CD8-positive, alpha-beta T cell (primary cell): ENCODE measurements at places on chromosomes 5 and 9.

- DNase-seq, result no peak
Observed at GRCh38 chr5:180130291-180130869, 58.8 kb upstream of the RNF130 start.

GRCh38 chr9:88800329-88800682, 191.0 kb upstream of the S1PR3 start:
- no peak for DNase-seq

- DNase-seq, result no peak
Observed at GRCh38 chr5:65133477-65134110, 348.1 kb downstream of the ADAMTS6 start.

GRCh38 chr5:124748687-124749594, 2.5 kb upstream of the ZNF608 start:
- no peak for DNase-seq

DNA sequence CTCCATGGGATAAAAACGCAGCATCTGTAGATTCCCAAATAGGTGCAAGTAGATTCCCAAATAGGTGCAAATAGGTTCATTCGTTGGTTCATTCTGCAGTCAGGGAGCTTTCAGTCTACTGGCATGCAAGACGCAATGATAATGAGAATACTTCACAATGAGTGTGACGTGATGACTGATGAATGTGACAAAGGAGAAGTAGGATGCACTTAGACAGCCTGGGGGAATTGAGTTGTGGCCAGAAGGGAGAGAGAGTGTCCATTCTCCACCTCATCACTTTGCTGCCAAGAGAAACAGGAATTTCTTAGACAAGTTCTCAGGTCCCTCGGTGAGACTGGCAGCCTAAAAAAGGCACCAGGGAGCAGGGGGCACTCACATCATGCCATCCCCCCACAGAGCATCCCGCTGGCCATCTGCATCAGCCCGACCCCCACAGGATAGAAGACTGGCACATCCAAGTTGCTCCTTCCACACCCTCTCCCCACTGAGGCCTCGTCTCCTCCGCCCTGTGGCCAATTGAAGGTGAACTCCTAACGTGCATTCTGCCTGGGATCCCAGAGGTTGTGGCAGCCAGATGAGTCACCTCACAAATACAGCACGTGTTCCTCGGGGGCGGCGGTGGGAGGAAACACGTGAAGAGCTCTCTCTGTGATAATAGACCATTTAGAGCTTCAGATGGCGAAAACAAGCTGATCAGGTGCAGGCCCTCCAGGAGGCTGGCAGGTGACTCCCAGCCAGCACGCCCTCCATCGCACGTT, 19.9 kb upstream of the KCNIP1 start:
- DNase-seq, result no peak

DNA sequence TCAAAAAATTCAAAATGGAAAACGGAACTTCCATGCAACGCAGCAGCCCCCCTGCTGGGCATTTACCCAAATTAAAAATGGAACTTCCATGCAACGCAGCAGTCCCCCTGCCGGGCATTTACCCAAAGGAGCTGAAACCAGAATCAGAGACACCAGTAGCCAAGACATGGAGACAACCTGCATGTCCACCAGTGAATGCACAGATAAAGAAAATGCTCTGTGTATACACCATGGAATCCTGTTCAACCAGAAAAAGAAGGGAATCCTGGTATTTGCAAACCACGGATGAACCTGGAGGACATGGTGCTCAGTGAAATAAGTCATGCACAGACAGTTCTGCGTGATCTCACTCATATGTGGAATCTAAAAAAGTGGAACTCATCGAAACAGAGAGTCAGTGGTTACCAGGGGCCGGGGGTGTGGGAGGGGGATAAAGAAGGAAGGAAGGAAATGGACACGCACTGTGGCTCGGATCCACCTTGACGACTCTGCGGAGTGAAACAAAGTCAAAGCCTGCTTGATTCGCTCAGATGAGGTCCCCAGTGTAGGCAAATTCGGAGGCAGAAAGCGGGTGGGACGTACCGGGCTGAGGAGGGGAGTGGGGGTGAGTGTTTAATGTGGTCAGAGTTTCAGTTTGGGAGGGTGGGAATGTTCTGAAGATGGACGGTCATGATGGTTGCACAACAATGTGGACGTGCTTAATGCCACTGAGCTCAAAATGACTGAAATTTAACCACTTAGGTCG, 40.2 kb upstream of the EXOC3 start:
- DNase-seq, result no peak

- no peak for DNase-seq
Observed at GRCh38 chr5:139413153-139413552, 9.3 kb upstream of the SPATA24 start.

DNA sequence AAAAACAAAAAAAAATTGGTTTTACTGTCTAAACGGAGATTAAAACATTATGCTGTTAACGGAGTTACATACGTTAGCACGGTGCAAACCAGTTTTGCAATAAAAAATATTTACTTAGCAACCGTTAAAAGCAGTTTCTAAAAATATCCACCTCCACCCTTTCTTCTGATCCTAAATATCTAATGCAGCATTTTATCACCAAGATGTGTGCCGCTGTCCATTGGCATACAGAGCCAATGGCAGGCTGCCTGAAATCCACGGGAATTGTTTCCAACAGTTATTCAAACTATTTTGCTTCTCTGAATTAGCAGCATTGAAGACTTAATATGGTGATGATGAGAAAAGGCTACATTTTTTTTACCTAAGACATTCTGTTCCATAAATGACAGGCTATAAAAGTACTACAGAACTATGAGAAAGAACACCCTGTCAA, 61.6 kb downstream of the CSNK1A1 start:
- DNase-seq, result no peak

DNA sequence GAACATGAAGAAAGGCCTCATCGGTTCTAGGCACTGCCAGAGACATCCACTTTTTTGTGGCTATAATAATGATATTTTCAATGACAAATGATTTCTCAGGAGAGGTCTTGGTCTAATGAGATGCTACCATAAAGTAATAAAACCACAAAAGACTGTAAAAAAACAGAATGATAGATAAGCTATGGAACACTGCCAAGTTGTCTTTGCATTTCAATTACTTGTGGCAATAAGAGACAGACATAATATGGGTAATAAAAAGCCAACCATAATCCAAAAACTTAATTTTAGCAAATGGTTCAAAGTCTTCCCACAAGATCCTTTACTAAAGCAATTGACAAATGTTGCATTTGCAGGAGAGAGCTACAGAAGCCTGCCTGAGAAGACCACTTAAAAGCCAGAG, 292.5 kb downstream of the ATPSCKMT start:
- no peak for DNase-seq

DNA sequence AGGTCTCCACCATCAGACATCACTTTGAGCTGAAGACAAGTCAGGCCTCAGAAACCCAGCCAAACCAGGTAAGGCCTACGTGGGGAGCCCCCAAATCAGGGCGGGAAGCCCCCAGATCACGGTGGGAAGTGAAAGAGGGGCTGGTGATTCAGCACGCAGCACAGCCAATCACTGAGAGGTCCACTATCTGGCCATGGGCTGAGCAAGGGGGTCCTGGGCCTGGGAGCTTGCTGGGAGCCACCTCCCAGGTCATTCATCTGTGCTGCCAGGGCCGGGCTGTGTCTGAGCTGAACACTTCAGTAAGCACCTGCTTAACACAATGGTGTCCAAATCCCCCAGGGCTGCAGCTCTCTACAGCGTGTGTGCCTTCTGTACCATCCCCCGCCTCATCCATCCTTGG, 15.5 kb downstream of the MED10 start:
- DNase-seq, result no peak

DNA sequence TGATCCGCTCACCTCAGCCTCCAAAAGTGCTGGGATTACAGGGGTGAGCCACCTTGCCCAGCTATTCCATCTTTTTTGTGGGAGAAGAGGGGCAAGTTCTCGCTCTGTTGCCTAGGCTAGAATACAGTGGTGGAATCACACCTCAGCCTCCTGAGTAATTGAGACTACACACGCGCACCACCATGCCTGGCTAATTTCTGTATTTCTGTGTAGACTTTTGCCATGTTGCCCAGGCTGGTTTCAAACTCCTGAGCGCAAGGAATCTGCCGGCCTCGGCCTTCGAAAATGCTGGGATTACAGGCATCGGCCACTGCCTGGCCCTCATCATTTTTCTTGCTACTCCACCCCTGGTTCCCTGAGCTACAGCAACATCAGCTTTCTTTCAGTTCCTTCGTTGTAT, 2.8 kb upstream of the NOL6 start:
- DNase-seq, result no peak

DNA sequence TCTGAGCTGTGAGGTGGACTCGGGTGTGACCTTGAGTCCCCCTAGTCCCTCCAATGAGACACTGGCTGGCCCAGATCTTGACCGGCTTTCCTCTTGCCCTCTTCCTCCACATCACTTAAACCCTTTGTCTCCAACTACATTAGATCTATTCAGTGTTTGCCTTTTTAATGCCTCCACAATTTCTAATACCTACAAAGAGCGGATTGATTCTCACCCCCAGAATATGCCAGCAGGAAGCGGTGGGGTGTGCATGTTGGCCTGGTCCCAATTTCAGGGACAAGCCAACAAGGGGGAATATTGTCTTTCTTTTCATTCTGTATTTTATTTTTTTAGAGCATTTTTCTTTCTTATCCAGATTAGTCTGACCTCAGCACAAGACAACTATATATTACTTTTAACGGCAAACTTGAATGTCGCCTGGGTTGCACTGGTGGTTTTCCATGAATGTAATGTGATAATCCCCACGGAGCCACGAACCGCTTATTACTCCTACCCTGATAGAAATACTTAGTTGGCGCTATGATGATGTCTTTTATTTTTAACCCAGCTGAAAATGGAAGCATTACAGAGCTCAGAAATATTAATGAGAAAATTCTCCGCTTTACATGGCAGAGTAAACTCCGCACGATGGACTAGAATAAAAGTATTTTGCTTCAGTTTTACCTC, 68.5 kb upstream of the MYO10 start:
- DNase-seq, result no peak

DNA sequence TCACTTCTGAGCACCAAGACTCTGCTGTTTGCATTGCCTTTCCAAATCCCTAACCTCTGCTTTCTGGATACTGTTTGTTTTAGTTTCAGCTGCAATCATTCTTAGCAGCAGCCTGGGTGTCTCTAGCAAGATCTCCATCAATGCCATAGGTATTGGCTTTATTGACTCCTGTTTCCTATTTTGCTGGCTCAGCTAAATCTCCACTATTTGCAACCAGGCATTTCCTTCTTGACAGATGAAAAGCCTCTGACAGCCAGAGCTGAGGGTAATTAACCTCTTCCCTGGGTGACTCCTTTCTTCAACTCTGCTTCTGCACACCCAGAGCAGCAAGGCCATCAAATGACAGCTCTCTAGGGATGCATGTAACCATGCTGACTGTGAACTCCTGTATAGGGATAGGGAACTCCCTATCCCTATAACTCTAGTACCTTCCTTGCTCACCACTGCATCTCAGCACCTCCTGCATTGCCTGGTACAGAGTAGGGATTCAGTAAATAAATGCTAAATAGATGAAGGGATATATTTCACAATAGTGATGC, 293.5 kb downstream of the TRIM32 start:
- DNase-seq, result no peak

- no peak for DNase-seq
Observed at GRCh38 chr5:59799668-59800346, 93.7 kb downstream of the PDE4D start.

- peak; percentile 52 for DNase-seq
Observed at GRCh38 chr9:75149841-75150241, 61.5 kb downstream of the OSTF1 start.

- DNase-seq, result no peak
Observed at GRCh38 chr5:42338136-42338535, 85.1 kb upstream of the GHR start.

DNA sequence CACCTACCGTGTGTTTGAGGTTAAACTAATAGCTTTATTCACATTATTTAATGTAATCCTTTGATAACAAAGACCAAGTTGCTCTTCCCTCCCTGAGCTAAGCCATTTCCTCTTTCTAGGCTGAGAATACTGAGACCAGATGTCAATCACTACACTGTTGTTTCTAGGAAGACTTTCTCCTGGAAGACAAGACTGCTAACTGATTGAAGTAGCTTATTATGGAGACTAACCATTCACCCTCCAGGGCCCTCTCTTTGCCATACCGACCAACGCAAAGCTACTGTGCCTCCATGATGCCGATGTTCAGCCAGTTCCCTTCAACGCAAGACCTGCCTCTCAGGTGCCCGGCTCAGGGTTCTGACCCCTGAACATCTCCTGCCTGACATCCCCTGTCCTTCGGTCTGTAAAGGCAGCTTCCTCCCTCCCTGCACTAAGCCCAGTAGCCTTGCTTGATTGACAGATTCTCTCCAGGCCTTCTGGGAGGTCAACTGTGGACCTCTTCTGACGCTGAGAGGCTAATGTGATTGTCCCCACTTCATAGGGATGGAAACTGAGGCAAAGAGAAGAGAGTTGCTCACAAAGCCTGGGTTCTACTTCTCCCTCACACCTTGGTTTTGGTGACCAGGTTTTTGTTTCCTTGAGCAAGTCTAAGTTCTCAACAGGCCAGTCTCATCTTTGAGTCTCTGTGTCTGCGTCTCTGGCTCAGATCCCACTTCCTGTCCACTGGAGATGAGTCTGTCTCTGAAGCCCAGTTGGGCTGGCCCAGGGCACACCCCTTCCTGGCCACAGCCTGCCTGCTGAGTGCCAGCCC, 259.7 kb upstream of the IRX2 start:
- no peak for DNase-seq

DNA sequence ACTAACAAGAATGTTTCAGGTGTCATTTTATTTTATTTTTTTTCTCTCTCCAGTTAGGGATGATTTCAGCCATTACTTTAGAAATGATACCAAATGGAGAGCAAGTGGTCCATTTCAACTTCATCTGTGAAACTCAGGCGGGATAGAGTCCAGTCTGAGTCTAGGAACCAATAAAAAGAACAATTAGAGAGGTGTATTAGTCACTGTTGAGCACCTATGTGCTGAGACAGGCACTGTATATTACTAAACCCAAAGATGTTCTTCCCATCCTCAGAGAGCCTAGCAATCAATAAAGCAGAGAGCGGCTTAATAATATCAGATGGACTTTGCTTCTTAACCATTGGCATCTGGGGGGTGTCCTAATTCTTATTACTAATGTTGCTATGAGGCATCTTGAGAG, 410.3 kb upstream of the SLC24A2 start:
- no peak for DNase-seq

- DNase-seq, result no peak
Observed at GRCh38 chr9:129559506-129559881, 61.4 kb downstream of the C9orf50 start.

GRCh38 chr9:76004526-76004925, 114.1 kb downstream of the PCSK5 start:
- no peak for DNase-seq

GRCh38 chr5:140043508-140043872, 391 bp upstream of the NRG2 start:
- DNase-seq, result no peak

GRCh38 chr5:176776141-176776865, 34.1 kb upstream of the UNC5A start:
- no peak for DNase-seq

GRCh38 chr9:113932906-113933584, 56.9 kb downstream of the ZNF618 start:
- DNase-seq, result no peak

- DNase-seq, result no peak
Observed at GRCh38 chr9:76562511-76562911, 103.5 kb downstream of the GCNT1 start.
